ENCODE measurements at places on chromosomes 7 and 10.
A peak's percentile ranks its signal among the peaks of the same experiment; 100 is the strongest.

DNA sequence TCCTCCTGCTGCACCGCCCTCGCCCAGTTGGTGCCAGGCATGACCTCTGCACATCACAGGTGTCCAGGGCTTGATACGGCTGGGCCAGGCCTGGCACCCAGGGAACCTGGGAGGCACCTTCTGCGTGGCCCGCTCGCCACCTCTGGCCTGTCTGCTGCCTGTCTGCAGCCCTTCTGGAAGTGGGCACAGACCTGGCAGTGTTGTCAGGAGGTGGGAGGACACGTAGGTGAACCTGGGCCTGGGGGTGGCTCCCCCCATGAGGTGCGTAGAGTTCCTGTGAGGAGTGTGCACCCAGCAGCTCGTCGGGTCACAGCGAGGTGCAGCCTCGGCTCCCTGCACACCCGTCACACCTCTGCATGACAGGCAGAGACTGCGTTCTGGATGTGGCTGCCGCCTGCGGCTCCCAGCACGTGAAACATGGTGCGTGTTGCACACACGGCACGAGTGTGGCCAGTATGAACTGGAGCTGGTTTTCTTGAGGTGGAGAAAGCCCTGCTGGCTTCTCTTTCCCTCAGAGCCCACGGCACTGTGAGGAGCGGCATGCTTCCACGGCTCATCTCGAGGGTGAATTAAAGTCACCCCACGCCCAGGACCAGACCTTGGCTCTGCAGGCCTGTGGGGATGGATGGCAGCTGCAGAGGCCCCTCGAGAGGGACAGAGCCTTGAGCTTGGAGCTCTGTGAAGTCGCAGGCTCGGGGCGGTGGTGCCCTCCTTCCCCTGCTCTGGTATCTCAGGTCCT, 24.8 kb downstream of the INPP5A start:
- DNase-seq = no peak

- DNase-seq = no peak
Observed at GRCh38 chr10:14625765-14626525, 148.8 kb downstream of the FAM107B start.

- peak; percentile 17 for DNase-seq
Observed at GRCh38 chr7:69403169-69403568, 195.1 kb upstream of the AUTS2 start.

DNA sequence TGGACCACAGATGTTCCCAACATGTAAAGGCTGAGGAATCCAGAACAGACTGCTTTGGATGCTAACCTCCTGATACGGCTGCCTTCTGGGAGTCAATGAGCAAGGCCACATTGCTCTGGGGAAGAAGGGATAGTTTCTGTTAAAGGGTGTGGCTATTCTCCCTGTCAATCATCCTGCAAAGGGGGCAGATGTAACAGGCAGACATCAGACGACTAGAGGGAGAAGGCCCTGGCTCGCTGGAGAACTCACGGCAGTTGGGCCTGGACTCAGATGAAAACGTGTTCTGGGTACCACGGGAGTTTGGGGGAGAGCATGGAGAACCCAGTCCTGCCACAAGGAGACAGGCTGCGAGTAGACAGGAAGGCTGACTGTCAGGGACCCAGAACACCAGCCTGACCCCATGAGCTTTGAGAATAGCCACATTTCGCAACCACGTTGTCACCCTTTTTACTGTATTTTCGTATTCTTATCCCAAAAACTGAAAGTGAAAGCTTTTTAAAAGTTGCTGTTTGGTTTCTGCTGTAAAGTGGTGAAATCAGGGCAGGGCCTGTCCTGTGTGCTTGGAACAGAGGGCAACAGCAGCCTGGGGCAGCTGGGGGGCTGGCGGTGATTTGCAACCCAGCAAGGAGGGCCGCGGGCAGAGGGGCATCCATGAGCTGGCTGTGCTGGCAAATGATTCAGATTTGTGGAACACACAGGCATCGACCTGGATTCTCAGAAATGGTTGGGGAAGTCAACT, 95.3 kb downstream of the MYOF start:
- DNase-seq = no peak
